Fibroblast of the aortic adventitia (primary cell): ENCODE measurements at places on chromosomes 1 and 21.

DNA sequence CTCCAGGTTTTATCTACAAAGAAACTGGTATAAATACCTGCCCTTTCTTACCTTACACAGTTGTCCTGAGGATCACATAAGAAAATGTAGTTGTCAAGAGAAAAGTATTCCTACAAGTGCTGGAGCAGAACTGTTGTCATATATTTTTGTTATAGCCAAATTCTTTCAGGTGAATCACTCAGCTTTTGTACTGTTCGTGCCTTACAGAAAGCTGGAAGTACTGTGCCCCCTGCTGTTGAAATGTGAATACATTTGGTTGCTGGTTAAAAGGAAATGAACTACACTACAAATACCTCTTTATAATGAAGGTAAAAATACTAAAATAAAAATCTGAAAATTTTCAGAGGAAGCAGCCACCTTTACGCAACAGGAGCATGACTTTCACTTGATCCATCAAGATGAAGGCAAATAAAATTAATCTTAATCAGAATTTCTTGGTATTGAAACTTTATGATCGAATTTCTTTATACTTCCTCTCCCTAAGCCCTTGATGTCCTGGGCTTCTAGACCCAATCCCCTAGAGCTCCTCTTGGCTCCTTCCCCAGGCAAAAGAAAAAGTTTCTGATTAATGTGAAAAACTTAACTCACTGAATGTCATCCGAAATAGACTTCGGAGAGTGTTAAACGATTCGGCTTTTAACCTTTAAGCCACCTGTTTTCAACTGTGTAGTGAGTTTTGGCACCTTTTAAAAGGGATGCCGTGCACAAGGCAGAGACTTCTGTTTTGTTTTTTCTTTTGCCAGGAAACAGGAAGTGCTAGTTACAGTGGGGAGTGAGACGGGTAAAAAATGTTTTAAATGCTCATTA lies 12.5 kb downstream of the CHML start:
- DNase-seq: peak; percentile 87

GRCh38 chr1:222071387-222071786 lies 329.5 kb upstream of the DUSP10 start:
- DNase-seq: no peak

DNA sequence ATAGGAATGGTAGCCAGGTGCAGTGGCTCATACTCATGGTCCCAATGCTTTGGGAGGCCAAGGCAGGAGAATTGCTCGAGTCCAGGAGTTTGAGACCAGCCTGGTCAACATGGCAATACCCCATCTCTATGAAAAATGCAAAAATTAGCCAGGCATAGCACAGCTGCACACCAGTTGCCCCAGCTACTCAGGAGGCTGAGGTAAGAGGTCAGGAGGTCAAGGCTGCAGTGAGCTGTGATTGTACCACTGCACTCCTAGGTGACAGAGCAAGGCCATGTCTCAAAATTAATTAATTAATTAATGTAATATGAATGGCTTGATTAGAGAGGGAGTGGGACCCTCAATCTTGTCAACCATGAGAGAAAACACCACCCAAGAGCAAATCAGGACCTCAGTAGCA lies 198.7 kb upstream of the DUSP10 start:
- DNase-seq: no peak

- DNase-seq: no peak
Measured at GRCh38 chr21:38265166-38265565, 8.4 kb downstream of the KCNJ15 start.

DNA sequence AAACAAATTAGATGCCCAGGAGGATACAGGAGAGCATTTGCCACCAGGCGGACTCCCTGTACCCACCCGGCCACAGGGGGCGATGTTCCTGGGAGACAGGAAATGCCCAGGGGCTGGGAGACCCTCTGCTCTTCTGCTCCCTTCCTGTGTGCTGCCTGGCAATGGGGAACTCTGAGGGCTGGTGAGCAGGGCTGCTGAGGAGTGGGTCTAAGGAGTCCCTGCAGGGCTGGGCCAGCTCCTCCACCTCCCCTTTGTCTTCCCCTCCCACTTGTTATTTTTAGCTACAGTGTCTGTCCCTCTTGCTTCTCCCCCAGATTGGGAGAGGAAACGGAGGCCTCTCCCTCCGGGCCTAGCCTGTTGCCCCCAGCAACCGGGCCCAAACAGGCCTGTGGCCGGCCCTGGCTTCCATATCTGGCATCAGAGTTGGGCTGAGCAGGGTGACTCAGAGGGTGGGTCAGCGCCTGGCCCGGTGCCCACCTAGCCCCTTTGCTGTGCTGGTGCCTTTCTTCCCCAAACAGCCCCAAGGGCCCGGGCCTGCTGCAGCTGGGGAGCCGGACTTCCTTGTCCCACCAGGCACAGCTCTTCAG lies 11.6 kb downstream of the LMNA start:
- peak; percentile 97 for DNase-seq

- DNase-seq: peak; percentile 98
Measured at GRCh38 chr21:15293240-15293639, 228.4 kb upstream of the NRIP1 start.
